Natural killer cell (primary cell): ENCODE measurements at places on chromosomes 4 and X.
A peak's percentile ranks its signal among the peaks of the same experiment; 100 is the strongest.

DNA sequence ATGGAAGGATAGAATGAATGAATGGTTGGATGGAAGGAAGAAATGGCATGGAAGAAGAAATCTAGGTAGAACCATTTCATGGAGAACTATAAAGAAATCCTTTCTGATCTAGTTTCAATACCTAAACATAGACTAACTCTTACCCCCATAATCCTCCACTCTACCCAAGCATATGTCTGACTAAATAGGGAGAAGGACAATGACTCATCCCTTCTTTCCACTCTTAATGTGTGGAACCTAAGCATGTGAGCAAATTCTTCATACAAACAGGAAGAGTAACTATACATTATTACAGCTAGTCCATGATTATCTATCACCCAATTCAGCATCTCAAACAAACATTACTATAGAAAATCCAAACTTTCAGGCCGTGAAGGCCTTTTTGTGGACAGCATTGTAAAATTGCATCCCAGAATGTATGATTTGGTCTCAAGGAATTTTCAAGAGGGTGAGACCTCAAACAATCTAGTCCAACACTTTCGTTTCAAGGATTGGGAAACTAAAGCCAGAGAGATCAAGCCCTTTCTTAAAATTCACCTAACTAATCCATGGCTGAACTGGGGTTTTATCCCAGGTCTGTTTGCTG lies 11.2 kb downstream of the C1QTNF7 start:
- no peak for DNase-seq

GRCh38 chrX:137916090-137916746 lies 350.3 kb downstream of the ZIC3 start:
- DNase-seq, result no peak

DNA sequence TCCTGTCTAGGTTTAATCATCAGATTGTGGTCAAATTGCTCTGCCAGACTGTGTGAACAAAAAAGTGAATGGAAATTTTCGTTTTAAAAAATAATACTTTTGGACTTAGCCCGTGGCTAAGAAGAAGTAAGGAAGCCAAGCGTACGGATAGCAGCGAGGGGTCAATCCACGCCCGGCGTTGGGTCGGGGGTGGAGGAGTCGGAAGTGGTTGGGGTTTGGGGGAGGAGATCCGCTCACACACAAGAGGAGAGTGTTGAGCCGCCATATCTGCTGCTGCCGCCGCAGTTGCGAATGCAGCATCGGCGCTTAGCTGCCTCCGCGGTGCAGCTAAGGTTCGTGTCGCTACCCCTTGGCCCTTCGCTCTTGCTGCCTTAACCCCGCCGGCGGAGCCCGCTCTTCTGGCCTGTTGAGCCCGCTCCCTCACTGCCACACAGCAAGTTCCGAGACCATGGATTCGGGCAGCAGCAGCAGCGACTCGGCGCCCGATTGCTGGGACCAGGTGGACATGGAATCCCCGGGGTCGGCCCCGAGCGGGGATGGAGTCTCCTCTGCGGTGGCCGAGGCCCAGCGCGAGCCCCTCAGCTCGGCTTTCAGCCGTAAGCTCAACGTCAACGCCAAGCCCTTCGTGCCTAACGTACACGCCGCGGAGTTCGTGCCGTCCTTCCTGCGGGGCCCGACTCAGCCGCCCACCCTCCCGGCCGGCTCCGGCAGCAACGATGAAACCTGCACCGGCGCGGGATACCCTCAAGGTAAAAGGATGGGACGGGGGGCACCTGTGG lies at the start of gene GSPT2:
Gene GSPT2, plus strand, starts transcription at position 264 of the 779 bp plus-strand sequence. Its CDS starts 185 bp downstream, at position 449.
- peak; percentile 45 for DNase-seq

- no peak for DNase-seq
These were observed 122.4 kb downstream of the LARP7 start for GRCh38 chr4:112759313-112759712.

DNA sequence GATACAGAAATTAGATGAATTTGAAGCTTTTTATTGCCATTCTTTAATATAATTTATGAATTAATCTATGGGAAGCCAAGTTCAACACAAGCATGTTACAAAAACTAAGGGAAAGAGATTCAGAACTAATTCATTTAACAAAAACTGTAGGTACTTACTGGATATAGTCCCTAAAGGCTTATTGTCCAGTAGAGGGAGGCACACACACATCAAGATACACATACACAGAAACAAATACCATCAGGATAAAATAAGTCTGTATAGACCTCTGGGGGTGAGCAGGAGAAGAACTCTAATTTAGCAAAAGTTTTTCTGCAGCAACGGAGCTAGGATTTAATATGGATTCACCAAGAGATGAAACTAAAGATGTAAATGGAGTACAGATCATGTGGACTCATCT lies 83.0 kb upstream of the IL13RA1 start:
- no peak for DNase-seq

GRCh38 chr4:153579410-153579809 lies 104.7 kb upstream of the TLR2 start:
- DNase-seq, result no peak

DNA sequence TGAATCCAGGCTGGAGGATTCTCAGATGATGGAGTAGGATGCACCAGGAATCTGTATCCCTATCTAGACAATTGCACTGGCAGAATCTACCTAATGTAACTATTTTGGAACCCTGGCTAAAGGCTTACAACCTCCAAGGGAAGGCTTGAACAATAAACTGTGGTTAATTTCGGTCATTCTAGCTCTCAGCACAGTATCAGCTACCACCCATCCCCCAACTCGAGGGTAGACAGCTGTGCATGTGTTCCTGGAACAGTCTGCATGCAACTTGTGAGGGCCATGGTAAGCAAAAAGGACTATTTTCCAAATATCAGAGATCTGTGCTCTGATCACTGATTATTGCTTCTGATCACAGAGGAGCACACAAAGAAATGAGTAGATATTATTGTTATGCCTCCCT lies 34.0 kb downstream of the ELF2 start:
- DNase-seq, result no peak

DNA sequence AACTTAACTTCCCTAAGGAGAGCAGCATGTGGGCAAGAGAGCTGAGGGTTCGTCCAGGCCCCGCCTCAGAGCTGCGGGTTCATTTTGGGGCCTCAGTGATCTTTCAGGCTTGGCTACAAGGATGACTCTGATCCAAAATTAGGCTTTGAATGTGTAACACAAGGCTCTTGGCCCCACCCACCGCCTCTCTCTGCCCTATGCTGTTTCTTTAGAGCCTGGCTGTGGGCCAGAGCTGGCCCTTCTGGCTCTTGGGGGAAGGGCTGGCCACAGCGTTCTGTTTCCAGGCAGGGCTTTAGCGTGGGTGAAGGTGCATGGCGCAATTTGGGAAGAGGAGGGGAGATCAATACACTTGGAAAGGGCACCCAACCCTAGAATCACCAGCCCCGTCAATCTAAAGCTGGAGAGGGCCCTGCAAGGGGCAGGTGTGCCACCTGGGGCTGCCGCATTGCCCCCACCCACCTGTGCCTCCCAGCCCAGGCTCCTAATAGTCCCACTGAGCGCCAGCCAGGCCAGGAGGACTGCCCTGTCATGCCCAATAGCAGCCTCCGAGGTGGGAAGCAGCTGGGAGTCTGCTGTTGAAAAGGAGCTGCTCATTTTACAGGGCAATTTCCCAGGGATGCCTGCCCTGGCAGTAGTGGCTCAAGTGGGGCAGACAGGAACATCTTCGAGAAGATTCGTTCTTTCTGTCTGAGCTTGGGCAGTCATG lies 84.5 kb upstream of the MAML3 start:
- no peak for DNase-seq

DNA sequence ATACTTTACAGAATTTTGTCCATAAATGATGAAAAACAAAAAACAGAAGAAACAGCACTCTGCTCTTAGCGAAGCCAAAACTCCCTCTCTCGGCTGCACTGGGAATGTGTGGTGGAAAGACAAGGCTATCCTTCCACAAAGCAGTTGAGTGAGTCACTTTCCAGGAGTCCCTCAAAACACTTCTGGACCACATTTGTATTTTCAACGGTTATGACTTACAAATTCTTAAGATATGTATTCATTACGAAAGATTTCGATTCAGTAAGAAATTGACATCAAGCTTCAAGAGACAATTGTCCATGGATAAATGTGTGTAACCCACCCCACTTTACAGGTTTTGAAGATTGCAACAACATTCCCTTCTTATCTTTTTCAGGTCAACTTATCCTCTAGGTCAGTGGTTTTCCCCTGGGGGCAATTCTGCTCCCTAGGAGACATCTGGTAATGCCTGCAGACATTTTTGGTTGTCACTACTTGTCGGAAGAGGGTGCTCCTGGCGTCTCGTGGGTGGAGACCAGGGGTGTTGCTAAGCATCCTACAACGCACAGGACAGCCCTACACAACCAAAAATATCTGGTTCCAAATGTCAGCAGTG lies 66.7 kb upstream of the MTNR1A start:
- DNase-seq, result no peak

- peak; percentile 37 for DNase-seq
These were observed 1.5 kb downstream of the CASP6 start for GRCh38 chr4:109701566-109702410.

DNA sequence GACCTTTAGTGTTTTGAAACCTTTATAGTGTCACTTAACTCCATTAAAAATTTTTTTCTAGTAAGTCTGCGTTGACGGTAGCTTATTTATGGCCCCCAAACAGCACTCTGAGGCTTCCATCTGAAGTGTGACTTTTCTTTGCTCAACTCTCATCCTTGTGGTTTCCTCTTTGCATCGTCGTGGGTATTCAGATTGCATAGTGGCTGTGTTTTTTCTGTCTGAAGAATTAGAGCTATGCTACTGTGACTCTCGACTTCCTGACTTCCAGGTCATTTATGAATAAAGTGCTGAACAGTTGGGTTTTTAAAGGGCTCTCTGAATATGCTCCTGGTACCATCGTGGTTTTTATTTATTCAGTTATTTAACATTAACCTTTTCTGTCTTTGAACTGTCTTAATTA lies 44.9 kb downstream of the JADE1 start:
- DNase-seq, result peak; percentile 75

GRCh38 chrX:101931136-101931487 lies 715 bp downstream of the ZMAT1 start:
- no peak for DNase-seq

- DNase-seq, result no peak
These were observed 6.1 kb downstream of the ARSJ start for GRCh38 chr4:113973345-113973744.

DNA sequence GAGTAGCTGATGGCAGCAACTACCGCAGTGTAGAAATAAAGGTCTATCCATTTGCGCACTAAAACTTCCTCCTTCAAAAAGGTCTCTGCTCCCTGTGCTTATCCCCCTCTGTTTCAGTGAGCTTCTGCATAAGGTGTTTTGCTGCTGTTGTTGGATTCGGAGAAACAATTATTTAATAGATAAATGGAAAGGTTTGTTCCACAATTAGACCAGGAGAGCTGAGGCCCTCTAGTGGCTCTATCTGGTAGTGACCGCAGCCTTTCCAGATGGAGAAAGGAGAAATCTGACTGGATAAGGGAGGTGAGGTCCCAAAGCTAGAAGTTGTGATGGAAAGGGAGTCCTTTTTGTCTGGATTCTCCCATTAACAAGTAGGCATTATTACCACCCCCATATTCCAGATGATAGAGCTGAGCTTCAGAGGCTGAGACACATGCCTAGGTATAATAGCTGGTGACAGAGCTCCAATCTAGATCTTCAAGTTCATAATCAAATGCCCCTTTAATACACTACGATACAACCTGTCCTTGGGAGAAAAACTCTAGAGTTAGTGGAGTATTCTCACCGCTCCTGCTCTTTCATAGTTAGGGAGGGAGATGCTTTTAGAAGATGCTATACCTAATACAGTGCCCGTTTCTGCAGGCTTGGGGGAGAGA lies 5.1 kb upstream of the GABRQ start:
- DNase-seq, result peak; percentile 25

- DNase-seq, result no peak
These were observed 84.5 kb downstream of the WFS1 start for GRCh38 chr4:6354119-6354518.

DNA sequence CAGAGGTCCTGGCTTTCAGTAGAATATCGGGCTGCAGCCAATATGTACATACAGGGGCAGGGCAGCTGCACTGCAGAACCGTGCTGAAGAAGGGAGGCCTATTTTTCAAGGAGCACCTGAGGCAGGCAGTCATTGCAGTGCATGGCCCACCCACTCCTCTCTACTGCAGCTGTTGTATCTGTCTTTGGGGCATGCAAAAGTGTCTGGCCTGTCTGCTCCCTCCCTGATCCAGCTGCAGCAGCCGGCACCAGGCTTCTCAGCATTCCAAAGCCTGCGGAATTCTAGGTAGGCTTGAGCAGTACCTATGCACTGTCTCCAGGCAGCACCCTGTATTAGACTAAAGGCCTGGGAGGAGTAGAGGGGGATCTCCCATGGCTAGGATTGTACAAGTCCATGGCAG lies 415.2 kb upstream of the MAGEB16 start:
- DNase-seq, result no peak

DNA sequence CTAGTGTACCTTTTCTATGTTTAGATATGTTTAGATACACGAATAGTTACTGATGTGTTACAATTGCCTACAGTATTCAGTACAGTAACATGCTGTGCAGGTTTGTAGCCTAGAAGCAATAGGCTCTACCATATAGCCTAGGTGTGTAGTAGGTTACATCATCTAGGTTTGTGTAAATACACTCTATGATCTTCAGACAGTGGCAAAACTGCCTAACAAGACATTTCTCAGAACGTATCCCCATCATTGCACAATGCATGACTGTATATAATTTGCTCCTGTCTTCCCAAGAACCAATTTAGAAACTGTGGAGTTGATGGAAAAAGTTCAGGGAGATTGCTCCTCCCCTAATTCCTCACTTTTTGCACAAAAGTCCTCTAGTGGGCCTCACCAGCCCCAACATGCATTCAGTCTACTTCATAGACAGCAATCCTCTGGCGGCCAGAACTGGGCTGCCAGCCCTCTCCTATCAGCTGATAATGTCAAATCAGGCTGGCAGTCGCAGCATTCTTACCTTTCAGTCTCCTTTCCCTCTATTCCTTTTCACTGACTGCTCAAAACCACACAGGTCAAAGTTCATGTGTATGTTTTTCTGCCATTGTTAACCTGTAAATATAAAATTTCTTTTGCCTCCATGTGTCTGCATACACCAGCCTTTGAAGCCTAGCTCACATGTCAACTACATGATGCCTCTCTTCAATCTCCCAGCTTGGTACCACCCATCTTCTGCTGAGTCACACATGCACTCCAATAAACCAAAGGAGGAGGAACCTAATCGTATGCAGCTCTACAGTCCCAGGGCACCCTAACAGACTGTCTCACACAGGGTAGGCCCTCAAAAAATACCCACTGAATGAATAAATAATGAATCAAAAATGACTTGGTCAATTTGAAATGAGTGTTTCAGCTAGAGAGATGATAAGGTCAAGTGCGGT lies 32.0 kb downstream of the BCLAF3 start:
- no peak for DNase-seq

DNA sequence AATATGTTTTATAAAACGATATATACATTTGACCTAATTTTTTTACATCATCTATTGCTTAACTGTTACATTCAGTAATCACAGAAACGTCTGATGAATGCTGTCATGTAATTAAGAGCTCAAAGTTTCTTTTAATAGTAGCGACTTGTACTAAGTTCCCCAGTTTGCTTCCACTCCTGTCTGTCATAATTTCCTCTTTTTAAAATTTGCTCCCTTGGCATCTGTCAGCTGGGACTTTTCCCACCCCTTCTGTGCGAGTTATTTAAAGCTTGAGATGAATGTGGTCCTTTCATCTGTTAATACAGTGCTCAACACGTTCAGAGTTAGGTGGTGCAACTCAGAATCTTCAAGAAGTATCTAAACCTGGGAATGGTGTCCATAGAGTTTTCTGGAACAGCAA lies 1.2 kb downstream of the RAP1GDS1 start:
- DNase-seq, result no peak

GRCh38 chr4:67550451-67550850 lies 5.1 kb upstream of the CENPC start:
- no peak for DNase-seq

- DNase-seq, result no peak
These were observed 231.5 kb upstream of the ATP6AP2 start for GRCh38 chrX:40349251-40349650.

GRCh38 chr4:76199664-76200211 lies 13.9 kb downstream of the SCARB2 start:
- no peak for DNase-seq
